Pons (tissue), 1 donor: ENCODE measurements at places on chromosomes 7 and 10.

- DNase-seq = peak; percentile 74
Measured at GRCh38 chr7:143305423-143306070, 10.4 kb upstream of the CLCN1 start.

GRCh38 chr7:101128040-101128834 lies 1.3 kb downstream of the SERPINE1 start:
- DNase-seq = no peak

DNA sequence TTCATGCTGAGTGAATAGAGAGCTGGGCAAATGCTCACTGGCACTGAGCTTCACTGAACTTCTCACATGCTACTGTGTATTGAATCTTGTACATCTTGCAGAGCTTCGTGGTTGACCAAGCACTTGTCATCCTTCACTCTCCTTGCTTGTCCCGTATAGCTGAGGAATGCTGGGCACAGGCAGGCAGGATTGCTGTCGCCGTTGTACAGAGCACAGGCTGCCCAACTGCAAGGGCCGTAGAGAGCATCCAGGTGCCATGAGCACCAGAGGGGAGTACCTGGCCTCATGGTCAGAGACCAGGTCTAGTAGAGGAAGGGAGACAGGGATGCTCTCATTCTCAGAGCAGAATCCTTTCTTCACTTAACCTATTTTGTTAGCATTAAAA lies 99.8 kb upstream of the RET start:
- DNase-seq = no peak

DNA sequence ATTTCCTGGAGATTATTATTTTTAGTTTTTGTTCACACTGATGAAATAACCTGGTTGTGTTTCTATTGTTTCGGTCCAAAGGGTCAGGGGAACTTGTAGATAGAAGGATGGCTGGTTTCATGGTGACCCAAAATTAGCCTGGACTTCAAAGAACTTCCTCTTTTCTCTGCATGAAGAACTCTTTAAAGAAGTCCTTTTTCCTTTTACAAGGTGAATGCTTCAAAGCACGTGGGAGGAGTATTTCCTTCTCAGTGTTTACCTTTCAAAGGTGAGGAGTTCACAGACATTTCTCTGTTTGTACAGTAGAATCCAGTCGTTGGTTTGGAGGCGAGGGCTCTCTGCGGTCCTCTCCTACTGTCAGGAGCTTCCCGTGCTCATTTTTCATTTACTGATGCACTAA lies 561.7 kb downstream of the GATA3 start:
- DNase-seq = no peak

- peak; percentile 45 for DNase-seq
Measured at GRCh38 chr7:20260223-20260622, 43.0 kb upstream of the MACC1 start.

DNA sequence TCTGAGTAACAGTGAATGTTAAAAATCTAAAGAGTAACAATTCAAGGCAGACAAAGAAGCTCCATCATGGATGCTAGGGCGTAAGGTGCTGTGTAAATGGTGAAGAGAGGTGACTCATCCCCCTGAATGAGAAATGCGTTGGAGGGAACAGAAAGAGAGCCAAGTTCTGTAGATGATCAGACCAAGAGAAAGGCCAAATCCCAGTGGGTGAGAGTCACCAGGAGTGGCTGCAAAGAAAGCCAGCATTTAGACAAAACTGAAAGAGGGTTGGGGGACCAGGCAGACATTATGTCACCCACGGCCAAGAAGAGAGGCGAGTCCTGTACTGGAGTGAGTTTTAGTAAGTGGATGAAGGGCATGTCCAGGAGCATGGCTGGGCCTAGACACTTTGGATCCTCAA lies 153.1 kb downstream of the TRIL start:
- DNase-seq = no peak

DNA sequence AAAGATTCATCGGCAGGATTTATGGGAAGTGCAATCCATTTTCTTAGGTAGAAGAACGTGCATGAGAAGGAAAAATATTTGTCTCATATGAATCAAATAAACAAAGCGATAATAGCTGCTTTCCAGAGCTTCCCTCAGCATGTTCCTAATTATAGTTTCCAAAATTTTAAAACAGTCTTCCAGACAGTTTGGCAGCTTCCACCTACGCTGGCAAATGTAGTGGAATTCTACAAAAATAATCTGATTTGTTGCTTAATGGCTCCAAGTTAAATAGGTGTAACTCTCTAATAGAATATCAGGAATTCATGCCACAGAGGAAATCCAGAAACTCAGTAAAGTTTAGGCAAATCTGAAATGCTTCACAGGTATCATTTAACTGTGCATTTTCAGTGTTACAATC lies 23.3 kb upstream of the AGBL3 start:
- no peak for DNase-seq

- DNase-seq = no peak
Measured at GRCh38 chr10:117005527-117006055, 604 bp upstream of the SHTN1 start.

GRCh38 chr10:81943583-81943982 lies 68.6 kb downstream of the NRG3 start:
- no peak for DNase-seq

- peak; percentile 31 for DNase-seq
Measured at GRCh38 chr10:15167411-15168290, 842 bp downstream of the NMT2 start.

GRCh38 chr10:17026686-17027485 lies 102.7 kb downstream of the CUBN start:
- no peak for DNase-seq

DNA sequence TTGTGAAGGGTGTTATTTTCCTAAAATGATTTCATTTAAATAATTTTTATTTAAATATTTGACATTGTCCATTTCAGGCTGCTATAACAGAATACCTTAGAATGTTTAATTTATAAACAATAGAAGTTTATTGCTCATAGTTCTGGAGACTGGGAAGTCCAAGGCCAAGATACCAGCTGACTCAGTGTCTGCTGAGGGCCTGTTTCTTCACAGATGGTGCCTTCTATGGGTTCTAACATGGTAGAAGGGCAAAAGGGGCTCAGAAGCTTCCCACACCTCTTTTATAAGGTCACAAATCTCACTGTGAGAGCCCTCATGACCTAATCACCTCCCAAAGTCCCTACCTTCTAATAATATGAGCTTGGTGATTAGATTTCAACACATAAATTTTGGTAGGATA lies 50.7 kb downstream of the MTURN start:
- DNase-seq = no peak

DNA sequence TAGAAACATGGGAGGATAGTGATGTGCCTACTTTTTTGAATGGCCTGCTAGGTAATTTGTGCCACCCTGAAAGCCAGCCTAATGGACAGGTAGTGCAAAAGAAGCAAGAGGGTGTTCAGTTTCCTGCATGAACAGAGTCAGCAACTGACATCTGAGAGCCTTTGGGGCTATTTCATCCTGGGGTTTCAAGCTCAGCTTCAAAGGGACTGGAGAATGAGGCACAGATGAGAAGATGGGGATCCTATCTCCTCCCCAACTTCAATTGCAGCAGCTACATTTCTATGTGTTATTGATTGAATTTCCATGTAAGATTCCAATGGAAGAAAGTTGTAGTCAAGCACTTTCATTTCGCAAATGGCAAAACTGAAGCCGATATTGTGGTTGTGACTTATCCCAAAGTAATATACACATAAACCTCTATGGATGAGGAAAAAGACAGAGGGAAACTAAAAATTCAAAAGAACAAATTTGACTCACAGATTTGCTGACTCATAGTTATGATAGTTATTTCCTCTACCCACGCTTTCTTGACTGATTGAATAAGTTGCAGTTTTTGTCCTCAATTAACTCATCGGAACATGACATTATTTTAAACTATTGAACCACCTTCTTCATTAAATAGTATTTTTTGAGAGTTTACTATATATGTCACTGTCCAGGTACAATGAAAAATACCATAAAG lies 42.6 kb upstream of the NRP1 start:
- no peak for DNase-seq

- no peak for DNase-seq
Measured at GRCh38 chr7:141911391-141911790, 4.8 kb upstream of the OR9A4 start.

- no peak for DNase-seq
Measured at GRCh38 chr10:51046654-51047053, 27.6 kb upstream of the PRKG1 start.

DNA sequence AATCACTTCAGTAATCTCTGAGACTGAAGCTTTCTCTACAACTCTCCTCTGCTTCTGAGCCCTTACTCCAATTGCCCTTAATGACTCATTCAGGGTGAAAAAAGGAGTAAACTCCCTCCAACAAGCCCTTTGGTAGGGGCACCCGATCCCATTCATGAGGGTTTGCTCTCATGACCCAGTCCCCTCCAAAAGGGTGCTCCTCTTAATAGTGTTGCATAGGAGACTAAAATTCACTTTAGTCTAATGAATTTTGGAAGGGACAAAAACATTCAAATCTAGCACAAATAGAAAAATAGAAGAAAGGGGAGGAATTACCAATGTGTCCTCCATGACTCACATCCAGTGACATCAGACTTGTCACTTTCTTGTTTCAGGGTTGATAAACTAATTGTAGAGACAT lies 66.2 kb upstream of the CCNY start:
- no peak for DNase-seq

DNA sequence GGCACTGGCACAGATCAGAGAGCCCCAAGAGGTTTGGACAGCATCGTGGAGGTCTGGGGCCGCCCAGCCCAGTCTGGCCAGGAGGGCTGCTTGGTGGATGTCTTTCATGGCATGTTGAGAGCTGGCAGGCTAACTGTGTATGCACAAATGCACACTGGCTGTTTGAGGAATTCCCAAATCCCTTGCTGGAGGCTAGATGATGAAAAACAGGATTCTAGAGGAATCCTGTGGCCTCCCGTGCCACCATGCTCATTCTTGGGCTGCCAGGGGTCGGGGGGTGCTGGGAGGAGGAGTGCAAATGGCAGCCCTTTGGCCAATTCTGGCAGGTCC lies 26.5 kb downstream of the LEP start:
- no peak for DNase-seq

- DNase-seq = peak; percentile 28
Measured at GRCh38 chr7:27689591-27690164, 27.0 kb upstream of the HIBADH start.

- no peak for DNase-seq
Measured at GRCh38 chr10:100826031-100826651, 80.8 kb downstream of the PAX2 start.

- DNase-seq = peak; percentile 13
Measured at GRCh38 chr7:23106823-23107663, 1.5 kb downstream of the KLHL7 start.

DNA sequence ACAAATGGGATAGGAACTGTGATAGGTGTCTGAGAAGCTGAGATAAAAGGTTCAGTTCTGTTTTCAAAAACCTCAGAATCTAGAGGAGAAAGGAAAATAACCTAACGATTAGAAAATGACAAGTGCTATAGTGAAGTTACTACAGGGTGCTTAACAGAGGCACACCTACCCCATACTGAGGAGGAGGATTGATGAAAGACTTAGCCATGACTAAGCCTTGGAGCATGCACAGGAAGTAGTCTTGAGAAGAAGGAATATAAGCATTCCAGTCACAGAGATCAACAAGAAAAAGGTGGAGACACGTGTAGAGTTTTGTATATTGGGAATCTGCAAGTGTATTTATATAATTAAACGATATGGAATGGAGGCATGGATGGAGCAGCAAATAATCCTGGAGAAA lies 1225.5 kb upstream of the CELF2 start:
- no peak for DNase-seq

DNA sequence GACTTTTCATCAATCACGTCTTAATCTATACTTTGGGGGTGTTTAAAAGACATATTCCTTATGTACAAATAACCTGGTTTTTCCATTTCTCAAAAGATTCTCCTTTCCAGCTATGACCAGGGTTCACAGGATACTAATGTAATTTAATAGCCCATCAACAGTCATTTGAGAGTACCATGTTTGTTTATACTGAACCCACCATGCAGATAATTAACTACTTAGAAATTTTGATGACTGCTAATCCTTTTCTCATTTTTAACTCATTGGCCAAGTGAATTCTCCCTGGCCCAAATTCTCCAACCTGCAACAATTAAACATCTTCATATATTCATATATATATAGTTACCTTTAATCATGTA lies 28.8 kb upstream of the KMT2E start:
- no peak for DNase-seq

DNA sequence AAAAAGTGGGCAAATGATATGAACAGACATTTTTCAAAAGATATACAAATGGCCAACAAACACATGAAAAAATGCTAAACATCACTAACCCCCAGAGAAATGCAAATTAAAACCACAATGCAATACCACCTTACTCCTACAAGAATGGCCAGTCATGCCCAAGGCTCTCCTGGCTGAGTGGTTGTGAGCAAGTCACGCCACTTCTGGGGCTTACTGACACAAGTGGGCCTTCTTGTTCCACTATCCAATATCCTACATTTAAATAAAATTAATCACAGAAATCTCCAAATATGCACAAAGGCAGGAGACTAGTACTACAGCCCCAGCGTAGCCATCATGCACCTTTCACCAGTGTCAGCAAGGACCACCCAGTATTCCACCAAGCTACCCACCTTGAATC lies 181.9 kb downstream of the TNS3 start:
- DNase-seq = no peak

- DNase-seq = peak; percentile 70
Measured at GRCh38 chr7:112204499-112205342, 1.5 kb downstream of the DOCK4 start.

DNA sequence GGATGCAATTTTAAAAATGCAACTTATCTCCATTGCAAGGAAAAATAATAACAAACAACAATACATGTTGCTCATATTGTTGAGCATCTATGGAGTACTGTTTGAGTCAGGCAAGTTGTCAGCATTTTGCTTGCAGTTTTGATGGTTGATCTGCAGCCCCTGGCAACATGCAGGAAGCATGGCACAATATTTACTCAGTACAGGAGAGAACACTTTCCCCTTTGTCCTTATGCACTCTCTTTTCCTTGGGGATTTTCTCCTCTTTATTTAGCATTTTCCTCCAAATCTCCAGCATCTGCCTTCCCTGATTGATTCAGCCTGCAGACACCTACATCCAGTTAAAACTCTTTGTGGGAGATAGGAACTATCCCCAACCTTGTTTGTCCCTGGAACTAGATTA lies 620.5 kb upstream of the LRRN3 start:
- no peak for DNase-seq

DNA sequence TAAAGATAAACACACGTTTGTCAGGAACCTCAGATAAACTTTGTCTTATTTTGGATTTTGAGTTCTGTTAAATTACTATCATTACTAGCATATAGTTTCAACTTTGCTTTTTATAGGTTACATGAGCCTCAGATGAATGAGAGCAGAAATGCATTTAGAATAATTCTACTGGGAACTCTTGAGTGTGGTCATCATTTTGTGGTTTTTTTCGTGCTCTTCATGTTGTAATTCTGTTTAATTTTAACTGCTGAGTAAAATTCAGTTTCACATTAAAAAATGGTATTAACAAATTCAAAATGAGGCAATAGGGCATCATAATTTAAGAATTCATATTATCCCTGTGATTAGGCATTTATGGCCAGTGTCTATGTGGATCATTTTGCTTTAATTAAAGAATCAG lies 72.9 kb downstream of the GNAI1 start:
- no peak for DNase-seq

- no peak for DNase-seq
Measured at GRCh38 chr7:116653646-116654045, 18.4 kb upstream of the MET start.

GRCh38 chr10:93074147-93074596 lies 479 bp downstream of the CYP26A1 start:
- DNase-seq = no peak

- no peak for DNase-seq
Measured at GRCh38 chr10:99619090-99619800, 994 bp downstream of the SLC25A28 start.
